ENCODE measurements at places on chromosomes 4 and X. TPM values are rescaled to one million over a fixed set of nuclear protein-coding genes. Genes with fewer than 3 reads are reported as not detected.
A peak's percentile ranks its signal among the peaks of the same experiment; 100 is the strongest.

CFAP299 gene
- polyA plus RNA-seq: 51.9 TPM

- no peaks in the 10 kb centered on the region for H3K36me3 ChIP-seq
- H3K4me1 ChIP-seq: no peaks in the 10 kb centered on the region
- no peaks in the 10 kb centered on the region for H3K27me3 ChIP-seq
- peak overlapping the region; percentile 38 for H3K27ac ChIP-seq
Observed at GRCh38 chr4:80049813-80050534, 23.1 kb downstream of the ANTXR2 start.

- no peaks in the 10 kb centered on the region for H3K4me1 ChIP-seq
- DNase-seq: no peak
- H3K27ac ChIP-seq: no peak overlapping the region
- H3K27me3 ChIP-seq: no peaks in the 10 kb centered on the region
Observed at GRCh38 chrX:100606753-100607152, 22.0 kb downstream of the TNMD start.

DNA sequence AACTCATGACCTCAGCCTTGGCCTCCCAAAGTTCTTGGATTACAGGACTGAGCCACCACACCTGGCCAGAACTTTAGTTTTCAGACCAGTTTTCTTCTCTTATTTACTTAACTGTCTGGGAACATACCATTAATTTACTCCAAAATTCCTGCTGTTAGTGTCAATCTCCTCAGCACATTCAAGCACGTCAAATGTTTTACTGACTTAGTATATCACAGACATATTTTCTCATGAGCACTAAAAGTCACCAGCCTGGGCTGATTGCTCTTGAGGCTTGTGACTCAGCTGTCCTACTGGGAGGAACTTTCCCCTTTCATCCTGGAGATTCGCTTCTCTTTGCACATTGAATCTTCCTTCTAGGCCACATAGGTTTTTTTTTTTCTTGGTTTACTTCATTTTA is 109.6 kb downstream of the PCDH18 start:
- H3K27ac ChIP-seq: no peak overlapping the region
- no peaks in the 10 kb centered on the region for H3K36me3 ChIP-seq
- no peaks in the 10 kb centered on the region for H3K27me3 ChIP-seq
- no peak for DNase-seq
